ENCODE measurements at places on chromosomes 7 and 10.

DNA sequence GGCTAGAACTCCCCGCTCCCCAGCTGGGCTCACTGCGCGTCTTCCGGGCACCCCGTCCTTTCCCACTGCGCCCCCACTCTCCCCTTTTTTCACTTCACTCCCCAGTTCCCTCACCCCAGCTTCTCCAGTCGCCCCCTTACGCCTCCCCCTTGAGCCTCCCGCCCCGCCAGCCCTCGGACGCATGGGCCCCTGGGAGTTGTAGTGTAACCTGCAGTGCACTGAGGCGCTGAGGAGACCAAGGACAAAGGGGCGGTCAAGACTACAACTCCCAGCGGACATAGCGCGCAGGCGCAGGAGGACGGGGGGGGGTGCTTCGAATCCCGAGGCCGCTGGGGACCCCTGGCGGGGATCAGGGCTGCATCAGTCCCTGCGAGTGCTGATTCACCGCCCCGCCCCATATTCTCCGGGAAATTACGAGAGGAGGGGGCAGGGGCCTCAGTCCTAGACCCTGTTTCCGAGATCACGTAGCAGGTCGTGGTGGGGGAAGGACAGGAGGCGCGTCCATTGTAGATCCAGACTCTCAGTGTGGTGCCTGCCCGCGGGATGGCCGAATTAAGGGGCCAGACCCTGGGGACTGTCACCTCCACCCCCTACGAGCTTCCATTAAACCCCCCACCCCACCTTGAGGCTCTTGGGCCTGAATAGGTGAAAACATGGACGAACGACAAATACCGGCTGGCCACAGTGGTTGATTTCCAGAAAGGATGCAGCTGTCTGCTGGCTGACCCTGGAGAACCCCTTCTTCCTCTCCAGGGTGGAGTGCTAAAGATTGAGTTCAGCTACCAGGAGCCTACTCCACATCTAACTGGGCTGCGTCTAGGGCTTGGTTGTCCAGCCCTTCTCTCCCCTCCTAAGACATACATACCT is 553 bp upstream of the YWHAG start:
- peak; percentile 99 for DNase-seq

- DNase-seq: no peak
These were observed 263.4 kb downstream of the CDC14C start for GRCh38 chr7:49187543-49188268.

DNA sequence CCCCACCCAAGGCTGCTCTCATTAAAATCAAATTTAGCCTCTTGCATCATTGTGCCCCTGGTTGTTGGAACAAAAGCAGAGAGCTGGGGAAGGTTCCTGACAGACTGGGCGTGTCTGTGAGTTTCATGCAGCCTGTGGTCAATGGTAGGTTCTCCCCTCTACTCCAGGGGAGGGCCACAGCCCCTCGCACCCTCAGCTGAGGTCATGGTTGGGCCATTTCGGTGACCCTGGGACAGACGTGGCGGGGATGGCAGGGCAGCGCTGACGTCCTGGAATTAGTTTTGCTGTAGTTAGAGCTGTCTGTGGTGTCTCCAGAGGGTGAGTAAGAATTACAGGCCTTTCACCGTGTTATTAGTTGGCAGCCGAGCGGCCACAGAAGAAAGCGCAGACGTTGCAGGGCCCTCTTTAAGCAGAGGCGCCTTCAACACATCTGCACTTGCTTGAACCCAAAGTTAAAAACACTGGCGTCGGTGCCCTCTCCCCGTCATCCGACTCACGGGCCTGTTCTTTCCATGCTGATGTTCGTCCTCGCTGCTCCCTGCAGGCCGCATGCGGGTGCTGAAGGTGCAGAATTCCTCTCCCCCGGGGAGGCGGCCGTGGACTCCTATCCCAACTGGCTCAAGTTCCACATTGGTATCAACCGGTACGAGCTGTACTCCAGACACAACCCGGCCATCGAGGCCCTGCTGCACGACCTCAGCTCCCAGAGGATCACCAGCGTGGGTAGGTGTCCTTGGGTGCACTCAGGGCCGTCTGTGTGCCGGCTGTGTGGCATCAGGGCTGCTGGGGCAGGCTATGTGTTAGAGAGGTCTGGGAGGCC is 2.8 kb downstream of the FAM20C start:
- no peak for DNase-seq

- DNase-seq: no peak
These were observed 9.2 kb downstream of the BTAF1 start for GRCh38 chr10:91932737-91933136.

GRCh38 chr10:6091630-6092029 is 2.8 kb downstream of the RBM17 start:
- no peak for DNase-seq

- no peak for DNase-seq
These were observed 419.0 kb upstream of the GALNT17 start for GRCh38 chr7:70712942-70713341.

GRCh38 chr10:63515002-63515763 is 6.0 kb upstream of the REEP3 start:
- no peak for DNase-seq

- DNase-seq: no peak
These were observed 68.6 kb downstream of the DYNC2I1 start for GRCh38 chr7:158924956-158925355.

DNA sequence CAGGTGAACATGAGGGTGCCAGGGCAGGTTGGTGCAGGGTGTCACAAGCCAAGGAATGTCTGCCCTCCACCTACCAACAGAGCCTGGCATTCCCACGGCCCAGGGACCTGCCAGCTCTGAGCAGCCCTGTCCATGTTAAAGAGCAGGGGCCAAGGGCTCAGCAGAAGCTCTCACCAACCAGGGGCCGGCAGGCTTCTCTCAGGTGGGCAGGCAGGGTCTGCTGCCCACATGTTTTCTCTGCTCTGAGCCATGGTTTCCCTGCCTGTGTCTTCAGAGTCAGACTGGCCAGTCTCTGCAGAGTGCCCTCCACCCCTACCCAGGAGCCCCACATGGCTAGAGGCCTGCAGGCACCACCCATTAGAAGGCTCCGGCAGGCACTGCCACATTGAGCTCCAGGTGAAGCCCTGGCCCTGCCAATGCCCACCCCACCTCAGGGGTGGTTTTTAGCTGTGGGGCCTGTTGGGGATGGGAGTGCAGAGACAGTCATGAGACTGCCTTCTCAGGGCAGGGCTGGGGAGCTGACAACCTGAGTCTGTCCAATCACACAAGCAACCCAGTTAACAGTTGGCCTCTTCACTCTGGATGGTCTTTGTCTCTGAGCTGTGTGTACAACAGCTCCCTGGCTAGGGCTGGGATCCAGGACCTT is 135.9 kb downstream of the ARHGAP22 start:
- DNase-seq: no peak

- DNase-seq: no peak
These were observed 2.5 kb downstream of the VSTM4 start for GRCh38 chr10:49112851-49113250.

GRCh38 chr7:47990592-47990991 is 11.2 kb upstream of the HUS1 start:
- DNase-seq: no peak

GRCh38 chr10:101952191-101952590 is 103.8 kb downstream of the ARMH3 start:
- no peak for DNase-seq

DNA sequence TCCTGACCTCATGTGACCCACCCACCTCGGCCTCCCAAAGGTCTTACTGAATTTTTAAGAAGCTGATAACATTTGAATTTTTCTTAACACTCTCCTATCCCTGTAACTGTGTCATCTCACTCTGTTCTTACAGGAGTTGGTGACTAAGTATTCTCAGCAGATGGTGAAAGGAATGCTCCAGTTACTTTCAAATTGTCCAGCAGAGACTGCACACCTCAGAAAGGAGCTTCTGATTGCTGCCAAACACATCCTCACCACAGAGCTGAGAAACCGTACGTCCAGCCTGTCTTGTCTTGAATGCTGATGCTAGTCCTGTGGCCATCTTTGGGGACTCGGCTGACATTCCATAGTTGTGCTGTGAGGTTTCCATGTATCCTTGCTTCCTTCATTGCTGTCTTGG is 24.9 kb downstream of the TRRAP start:
- DNase-seq: no peak

- DNase-seq: no peak
These were observed 34.8 kb downstream of the CALML5 start for GRCh38 chr10:5464546-5464945.

All from amygdala (tissue), 56 donors.